ENCODE measurements at places on chromosomes 7 and 10.

DNA sequence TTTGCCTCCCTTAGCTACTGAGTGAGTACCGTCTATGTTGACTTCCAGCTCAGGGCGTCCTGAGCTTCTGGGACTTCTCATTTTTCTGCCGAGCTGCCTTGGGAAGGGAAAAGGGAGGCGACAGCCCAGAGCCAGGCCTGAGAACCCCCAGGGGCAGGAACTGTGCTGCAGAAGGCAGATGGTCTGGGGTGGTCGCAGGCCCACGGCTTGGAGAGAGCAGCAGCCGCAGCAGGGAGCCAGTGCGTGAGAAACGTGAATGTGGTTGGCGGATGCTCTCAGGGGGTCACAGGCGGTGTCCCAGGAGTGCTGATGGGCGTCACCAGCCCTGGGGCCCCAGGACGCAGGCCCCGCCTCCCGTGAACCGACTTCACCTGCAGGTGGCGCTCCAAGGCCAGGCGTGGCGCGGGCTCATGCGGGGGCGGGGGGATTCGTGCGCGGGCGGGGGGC, 9.2 kb upstream of the PWWP2B start:
- DNase-seq: no peak

DNA sequence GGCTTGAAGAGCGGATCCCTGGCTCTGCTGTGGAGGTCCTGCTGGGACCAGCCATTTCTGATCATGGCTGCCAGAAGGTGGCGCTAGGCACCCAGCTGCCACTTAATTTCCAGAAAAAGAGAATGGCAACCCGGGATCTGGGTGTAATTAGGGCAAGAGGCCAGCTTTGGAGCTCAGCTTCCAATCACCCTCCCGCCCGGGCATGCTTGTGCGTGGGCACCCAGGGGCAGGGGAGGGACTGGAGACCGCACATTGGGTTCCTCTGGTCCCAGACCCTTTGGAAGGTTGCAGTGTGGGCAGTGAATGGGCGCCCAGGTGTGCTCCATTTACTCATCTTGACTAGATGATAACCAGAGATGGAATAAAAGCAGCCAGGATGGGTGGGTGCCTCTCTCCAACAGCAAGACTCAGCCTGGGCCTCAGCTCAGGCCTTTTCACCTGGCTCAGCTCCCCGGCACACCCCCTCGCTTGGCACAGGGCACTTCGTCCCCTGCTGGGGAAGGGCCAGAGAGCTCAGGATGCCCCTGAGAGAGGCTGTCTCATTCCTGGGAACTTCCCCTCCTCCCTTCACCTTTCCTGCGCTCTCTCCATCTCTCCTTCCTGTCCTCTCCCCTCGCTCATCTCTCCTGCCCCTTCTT, 14.7 kb downstream of the FAM241B start:
- DNase-seq: peak; percentile 18

- DNase-seq: no peak
Observed at GRCh38 chr10:60980997-60981396, 37.0 kb upstream of the RHOBTB1 start.

- no peak for DNase-seq
Observed at GRCh38 chr7:156947120-156947843, 2.2 kb upstream of the NOM1 start.

DNA sequence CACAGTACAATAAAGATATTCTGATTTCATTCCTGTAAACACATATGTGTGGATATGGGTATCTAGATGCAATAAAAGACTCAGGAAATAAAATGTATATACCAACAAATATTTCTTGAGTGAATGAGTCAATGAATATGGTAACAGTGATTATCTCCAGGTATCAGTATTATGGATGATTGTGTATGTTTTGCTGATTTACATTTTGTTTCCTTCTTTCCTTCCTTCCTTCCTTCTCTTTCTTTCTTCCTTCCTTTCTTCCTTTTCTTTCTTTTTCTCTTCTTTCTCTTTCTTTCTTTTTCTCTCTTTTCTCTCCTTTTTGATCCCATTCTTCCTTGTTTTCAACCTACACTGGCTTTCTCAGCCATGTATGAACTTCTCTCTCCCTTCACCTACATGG, 85.3 kb upstream of the DLX6 start:
- DNase-seq: no peak

GRCh38 chr10:57430376-57430775, 837.3 kb downstream of the IPMK start:
- DNase-seq: no peak

- DNase-seq: no peak
Observed at GRCh38 chr10:122277526-122278136, 6.5 kb downstream of the BTBD16 start.

GRCh38 chr7:2794836-2795636, 49.1 kb downstream of the GNA12 start:
- no peak for DNase-seq

DNA sequence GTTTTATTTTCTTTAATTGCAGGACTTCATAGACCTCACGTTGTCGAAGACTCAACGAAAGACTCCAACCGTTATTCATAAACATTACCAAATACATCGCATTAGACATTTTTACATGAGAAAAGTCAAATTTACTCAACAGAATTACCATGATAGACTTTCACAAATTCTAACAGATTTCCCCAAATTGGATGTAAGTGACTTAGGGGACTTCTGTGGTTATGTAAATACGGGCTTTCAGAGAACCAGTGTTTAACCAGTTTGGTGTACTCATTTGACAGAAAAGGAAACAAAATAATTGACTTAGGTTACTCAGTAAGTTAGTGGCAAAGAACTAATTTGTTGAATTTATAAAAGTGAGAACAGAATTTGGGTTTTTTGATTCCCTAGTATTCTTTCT, 4.2 kb downstream of the GTPBP4 start:
- DNase-seq: no peak

DNA sequence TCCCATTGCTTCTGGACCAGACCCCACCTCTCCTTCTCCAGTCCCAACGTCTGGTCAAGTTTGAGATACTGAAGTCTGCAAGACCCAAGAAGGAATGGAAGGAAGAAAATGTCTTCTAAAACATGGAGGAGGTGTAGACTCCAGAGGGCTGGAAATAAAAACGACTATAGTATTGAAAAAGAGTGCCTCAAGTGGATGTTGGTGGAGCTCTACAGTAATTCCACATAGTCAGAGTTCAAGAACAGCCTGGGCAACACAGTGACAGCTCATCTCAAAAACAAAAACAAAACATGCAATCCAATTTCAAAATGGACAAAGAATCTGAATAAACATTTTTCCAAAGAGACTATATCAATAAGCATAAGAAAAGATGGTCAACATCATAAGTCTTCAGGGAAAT, 2.3 kb upstream of the PCGF6 start:
- DNase-seq: no peak

DNA sequence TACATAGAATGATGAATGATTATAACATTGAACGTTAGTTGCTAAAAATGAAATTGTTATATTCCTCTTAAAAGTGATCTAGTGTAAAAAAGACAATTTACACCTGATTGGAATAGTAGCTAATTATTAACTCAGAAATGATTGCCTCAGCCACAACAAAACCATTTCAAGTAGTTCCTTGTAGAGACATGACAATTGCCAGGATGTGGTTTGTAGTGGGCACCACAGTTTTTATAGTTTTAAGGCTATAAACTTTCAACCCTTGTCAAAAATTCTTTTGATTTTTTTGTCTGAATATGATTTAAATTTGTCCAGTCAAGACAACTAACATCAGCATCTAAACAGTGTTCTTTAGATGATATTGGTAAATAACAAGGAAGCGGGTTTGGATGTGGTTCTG, 145.2 kb downstream of the SUGCT start:
- DNase-seq: no peak

GRCh38 chr7:47478017-47478344, 103.9 kb downstream of the TNS3 start:
- no peak for DNase-seq

DNA sequence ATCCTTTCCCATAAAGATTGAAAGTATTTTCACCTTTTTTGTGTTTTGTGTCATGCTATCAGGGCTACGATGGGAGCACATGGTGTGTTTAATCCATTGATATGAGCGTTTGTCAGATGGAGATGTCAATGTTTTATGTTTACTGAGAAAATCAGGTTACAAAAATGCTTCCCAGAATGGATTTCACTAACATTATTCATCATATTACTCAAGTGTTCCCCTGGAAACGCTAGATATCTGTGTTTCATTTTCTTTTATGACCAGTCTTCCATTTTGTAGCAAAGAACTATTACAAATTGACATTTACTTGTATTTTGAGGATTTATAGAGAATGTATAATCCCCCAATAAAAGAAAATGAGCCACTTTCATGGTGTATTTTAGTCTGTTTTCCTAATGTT, 293.5 kb upstream of the AKR1E2 start:
- DNase-seq: peak; percentile 63

DNA sequence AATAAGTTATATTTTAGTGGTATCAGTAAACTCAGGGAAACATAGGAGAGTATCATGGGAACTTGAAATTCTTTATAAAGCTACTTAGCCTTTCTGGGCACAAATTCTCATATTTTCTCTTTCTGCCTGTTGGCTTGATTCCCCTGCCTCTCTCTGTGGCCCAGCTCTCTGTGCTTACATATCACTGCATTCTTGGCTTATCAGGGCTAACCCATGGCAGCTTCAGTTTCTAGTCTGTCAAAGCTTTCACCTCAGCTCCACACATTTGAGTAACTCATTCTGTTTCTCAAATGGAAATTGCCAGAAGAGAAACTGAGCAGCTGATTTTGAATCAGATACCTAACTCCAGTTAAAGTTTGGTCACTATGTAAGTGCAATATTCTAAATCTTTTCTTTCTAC, 713.1 kb downstream of the DNAJB9 start:
- DNase-seq: no peak
